ENCODE measurements at places on chromosomes 4 and X. TPM values are rescaled to one million over a fixed set of nuclear protein-coding genes. Genes with fewer than 3 reads are reported as not detected.

The AKAP17A gene
- 12.7 TPM for total RNA-seq

The HSFX1 gene
- 2.3 TPM for total RNA-seq

The SLC26A1 gene
- total RNA-seq, result 1.8 TPM

The CSAG3 gene
- total RNA-seq, result not detected

The CTAG1A gene
- total RNA-seq, result not detected

The ENOPH1 gene
- 94.8 TPM for total RNA-seq

The CBR4 gene
- 39.2 TPM for total RNA-seq

The PPEF1 gene
- 2.3 TPM for total RNA-seq

The CLCN5 gene
- 9.9 TPM for total RNA-seq

The HS6ST2 gene
- 37.8 TPM for total RNA-seq

The TNIP3 gene
- 0.69 TPM for total RNA-seq

The DCAF8L2 gene
- total RNA-seq, result not detected

The PHEX gene
- total RNA-seq, result 1.4 TPM

The STK32B gene
- total RNA-seq, result 18.2 TPM

The FRG2 gene
- total RNA-seq, result not detected
